ENCODE measurements at places on chromosomes 1 and 21.

DNA sequence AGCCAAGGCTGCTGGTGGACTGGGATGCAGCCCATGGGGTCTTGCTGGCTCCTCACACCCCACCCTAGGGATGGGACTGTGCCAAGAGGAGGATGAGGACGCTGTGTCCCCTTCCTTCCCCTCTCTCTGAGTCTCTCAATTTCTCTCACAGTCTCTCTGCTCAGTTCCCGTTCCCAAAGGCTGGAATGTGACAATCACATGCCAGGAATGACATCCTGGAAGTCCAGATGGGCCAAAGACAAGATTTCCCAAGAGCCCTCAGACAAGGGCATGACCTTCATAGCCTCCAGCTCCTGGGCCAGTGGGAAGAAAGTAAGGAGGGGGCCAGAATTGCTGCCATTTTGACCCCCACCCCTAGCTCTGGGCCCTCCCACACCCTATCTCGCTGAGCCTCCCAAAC, 7.6 kb upstream of the CDCP2 start:
- no peak for DNase-seq

GRCh38 chr1:45177452-45177851, 29.0 kb downstream of the ZSWIM5 start:
- no peak for DNase-seq

- no peak for DNase-seq
These were observed 83.7 kb downstream of the RAB3GAP2 start for GRCh38 chr1:220188538-220188937.

GRCh38 chr1:28811766-28812668, at the start of gene OPRD1:
TSS of gene OPRD1 (plus strand) at chr1:28812170. CDS start at chr1:28812384, 214 bp downstream.
- DNase-seq: no peak

- no peak for DNase-seq
These were observed 17.6 kb upstream of the KCNC4 start for GRCh38 chr1:110192541-110192940.

DNA sequence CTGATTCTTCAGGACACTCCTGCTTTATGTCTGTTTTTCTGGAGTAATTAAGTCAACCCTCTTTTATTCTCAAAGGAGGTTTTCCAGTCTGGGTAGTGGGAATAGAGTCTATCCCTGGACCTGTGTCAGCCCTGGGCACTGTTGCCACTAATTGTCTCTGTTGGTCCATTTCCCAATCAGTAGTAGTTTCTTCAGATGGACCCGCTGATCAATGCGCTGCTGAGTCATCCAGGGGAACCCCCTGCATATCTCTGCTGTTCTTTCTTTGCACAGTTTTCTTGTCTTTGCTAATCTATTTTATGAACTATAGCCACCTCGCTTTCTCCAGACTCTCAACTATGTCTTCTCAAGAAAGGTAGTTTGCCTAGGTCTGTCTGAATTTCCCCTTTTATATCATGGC, 82.5 kb downstream of the TNNI3K start:
- no peak for DNase-seq

All from RPMI7951 (cell line).